ENCODE measurements at places on chromosomes 1 and 21.

DNA sequence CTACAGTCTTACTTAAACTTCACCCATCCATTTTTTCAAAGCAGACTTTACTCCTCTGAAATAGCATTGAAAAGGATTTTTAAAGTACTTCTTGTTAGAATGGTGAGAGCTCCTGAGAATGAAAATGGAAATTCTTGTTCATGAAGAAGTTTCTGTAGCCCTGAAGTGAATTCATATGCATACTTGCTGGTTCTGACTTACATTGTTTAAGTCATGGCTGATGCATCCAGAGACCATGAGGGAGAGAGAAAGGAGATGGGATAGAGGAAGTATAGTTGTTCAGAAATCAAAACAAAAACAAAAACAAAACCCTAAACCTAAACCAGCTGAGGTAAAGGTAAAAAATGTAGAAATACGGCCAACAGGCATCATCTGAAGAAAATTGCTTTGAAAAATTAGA, 27.1 kb upstream of the SAMSN1 start:
- DNase-seq: no peak

- no peak for DNase-seq
Observed at GRCh38 chr1:163774978-163775620, 453.3 kb downstream of the NUF2 start.

DNA sequence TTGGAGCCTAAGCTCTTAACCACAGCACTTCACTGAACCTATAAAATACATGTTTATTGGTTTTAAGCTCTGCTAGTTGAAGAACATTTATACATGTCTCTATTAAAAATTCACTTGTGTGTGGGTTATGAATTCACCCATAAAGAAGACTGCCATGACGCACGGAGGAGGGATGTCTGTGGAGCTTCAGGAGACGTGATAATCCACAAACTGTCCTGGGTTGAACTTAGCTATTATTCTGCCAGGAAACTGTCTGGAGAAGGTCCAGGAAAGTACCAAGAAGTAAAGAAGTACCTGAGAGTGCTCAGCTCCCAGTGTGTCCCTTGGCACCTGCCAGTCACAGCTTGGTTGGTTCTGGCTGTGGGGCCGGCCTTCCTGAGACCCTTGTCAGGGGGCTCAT, 56.3 kb downstream of the DDR2 start:
- DNase-seq: no peak

- no peak for DNase-seq
Observed at GRCh38 chr1:182884872-182885271, 45.7 kb downstream of the DHX9 start.

Data from NCI-H2081 (cell line).